RPMI8226 (cell line): ENCODE measurements at places on chromosomes 7 and 10.

- no peak for DNase-seq
Measured at GRCh38 chr7:132100981-132101380, 475.3 kb downstream of the PLXNA4 start.

DNA sequence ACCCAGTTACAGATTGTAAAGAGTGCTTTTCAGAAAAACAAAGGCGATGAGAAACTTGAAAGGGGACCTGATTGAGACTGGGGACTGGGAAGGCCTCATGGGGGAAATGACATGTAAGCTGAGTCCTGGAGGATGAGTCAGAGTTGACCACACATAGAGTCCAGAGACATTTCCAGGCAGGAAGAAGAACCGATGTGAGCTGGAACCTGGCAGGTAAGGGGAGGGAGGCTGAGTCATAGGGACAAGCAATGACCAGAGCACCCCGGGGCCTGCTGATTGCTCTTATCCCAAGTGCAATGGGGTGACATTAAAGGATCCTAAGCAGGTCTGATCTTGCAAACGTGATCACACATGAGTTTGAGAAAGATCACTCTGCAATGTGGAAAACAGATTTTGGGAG, 11.7 kb downstream of the TLL2 start:
- DNase-seq = no peak

GRCh38 chr10:76430061-76430645, 998.7 kb downstream of the LRMDA start:
- DNase-seq = no peak

DNA sequence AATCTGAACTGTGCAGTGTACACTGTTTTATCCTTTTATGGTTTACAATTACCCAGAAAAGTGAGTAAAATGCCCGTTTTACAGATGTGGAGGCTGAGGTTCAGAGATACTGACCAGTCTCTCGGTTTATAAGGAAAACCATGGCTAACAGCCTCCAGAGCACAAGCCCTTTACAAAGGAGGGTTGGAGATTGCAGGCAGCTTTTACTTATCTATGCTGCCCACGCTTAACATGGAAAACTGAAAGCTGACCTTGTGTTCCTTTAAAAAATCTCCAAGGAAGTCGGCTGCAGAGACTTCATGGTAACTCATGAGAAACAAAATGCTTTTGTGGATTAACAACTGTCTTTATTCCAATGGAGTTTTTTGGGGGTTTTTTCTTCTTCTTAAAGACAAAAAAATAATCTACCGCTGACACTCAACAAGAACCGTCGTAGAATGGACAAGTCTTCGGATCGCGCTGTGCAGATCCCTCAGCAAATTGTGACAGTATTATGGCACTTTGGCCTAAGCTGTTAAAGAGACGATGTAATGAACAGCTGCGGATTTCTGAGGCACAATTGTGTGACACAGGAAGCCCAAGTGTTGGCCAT, 654 bp upstream of the SLF2 start:
- no peak for DNase-seq

DNA sequence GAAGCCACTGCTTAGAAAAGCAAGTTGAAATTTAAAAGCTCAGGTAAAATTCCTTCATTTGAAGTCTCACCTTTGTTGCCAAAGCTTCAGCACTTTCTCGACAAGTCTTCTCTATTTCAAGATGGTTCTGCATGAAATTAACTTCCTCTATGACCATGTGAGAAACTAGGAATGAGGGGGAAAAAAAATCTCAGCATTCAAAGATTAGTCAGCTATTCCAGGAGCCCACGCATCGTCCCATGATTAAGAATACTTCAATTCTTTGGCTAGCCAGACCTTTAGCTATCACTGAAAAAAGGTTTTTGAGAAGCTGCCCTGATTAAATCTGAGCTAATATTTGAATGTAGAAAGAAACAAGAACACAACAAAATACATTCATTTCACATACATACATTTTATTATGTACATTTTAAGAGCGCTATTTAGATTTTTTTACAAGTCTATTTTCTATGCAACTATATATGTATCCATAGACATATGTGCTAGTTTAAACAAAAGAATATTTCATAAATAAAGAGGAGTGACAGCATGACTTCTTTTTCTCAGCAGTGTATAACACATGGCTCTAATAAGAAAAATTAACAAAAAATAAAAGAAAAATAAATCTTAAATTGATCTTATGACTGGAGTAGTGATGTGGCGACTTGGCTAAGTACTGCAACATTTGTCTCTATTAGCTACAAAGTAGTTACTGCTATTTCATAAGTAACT, 44.8 kb downstream of the SHTN1 start:
- DNase-seq = no peak

GRCh38 chr10:117215079-117215478, 17.8 kb downstream of the KCNK18 start:
- no peak for DNase-seq

DNA sequence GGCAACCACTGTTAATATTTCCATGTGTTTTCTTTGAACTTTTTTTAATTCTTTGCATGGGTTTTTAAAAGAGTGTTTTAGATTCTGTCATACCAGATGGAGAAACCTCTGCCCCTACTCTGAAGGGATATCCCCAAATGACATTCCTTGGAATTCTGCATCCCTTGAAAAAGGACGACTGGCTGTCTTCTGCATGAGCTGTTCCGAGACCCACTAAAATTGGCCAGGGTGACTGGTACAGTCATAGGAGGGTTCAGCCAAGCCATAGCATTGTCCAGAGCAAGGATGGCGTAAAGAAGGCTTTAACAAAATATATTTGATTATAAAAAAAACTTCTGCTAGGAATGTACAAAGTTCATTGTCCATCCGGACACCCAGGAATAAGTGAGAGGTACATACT, 952.9 kb downstream of the NRG3 start:
- DNase-seq = no peak

- no peak for DNase-seq
Measured at GRCh38 chr7:136036336-136036735, 59.2 kb upstream of the MTPN start.

DNA sequence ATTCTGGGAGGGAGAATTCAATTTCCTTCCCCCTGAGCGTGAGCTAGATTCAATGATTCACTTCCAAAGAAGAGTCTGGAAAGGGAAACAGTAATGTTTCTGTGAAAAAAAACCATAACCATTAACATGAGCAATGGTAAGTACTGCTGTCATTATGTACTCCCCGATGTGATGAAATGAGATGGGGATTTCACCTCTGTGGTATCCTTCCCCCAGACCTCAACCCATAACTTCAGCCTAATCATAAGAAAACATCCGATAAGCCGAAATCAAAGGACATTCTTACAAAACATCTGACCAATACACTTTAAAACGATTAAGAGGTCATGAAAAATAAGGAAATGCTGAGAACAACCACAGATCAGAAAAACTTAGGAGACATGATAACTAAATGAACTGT, 27.2 kb downstream of the EZH2 start:
- no peak for DNase-seq

GRCh38 chr10:1932692-1933094, 195.4 kb upstream of the ADARB2 start:
- no peak for DNase-seq

DNA sequence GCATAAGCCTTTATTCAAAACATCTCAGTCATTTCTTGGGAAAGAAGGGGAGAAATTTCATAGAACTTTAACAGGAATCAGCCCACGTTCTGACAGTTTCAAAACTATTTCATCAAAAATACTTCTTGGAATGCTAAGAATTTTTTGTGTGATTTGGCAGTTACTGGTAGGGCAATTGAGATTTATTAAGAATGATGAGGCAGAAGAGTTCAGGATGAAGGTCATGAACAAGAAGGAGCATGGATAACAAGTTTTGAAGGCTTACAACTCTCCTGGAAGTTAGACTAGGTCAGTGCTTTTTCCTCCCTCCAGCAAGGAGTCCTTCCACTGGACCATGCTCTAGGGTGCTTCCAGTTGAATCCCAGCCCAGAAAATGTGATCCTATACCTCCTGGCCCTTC, 569.9 kb downstream of the ANKRD7 start:
- DNase-seq = no peak

GRCh38 chr7:41139789-41140188, 563.1 kb downstream of the INHBA start:
- no peak for DNase-seq

DNA sequence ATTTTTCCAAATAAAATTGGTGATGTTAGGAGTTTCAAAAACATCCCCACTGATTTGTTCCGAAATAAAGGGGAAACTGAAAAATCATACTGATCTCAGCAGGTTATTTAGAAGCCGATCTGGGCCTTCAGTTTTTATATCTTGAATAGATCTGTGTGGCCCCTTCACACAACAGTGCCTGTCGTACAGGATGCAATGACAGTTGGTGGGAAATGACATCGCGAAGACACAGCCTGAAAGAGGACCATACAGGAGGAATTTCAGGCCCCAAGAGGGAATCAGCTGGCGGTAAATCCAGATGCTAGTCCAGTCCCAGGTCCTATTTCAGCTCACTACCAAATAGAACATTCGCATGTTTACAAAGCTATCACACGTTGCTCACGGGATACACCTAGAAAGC, 3.0 kb downstream of the H2BK1 start:
- DNase-seq = no peak

- no peak for DNase-seq
Measured at GRCh38 chr7:75623390-75624133, 115.2 kb downstream of the HIP1 start.

DNA sequence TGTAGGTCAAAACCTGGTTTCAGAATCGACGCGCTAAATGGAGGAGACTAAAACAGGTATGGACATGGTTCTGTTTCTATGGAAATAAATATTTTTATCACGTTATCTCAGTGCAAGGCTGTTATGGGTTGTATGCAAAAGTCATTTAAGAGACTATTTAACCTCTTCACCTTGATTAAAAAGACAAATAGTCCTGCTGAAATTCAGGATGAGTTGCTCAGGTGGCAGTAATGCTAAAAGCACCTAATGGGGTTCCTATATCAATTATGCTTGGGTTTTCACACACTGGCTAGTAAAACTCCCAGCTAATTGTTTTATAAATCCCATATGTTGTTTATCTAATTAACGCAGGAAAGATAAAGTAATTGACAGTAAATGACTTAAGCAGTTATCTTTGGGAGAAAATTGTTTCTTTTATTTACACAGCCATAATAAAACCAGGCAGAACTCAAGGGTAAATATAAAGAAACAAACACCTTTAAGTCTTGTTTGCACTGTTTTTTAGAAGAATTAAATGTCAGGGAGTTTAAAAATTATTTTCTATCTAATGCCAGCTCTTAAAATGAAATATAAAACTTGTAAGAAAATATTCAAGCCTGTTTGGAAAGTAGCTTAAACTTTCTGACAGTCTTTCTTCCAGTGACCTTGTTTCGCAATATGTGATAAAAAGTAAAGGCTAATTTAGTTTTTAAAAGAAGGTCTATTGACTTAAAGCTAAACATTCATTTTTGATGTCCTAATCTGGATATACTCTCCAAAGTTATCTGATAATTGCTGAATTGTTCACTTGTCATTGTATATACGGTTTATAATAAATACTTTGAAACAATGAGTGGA, 3.2 kb downstream of the HHEX start:
- no peak for DNase-seq

DNA sequence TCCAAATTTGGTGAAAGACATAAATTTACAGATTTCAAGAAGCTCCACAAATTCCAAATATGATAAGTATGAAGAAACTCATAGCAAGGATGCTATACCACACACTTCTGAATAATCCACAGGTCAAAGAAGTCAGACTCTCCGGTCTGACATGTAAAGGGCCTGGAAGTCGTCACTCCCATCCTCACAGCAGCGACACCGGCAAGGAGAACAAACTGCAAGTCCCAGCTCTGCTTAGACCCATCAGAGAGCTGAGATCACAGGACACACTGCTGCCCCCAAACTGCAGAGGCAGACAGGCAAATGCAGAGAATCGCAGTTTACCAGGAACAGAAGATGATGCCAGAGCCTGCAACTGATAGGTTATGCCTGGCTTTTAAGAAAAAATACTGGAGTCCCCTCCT, 62.0 kb downstream of the AMZ1 start:
- no peak for DNase-seq

DNA sequence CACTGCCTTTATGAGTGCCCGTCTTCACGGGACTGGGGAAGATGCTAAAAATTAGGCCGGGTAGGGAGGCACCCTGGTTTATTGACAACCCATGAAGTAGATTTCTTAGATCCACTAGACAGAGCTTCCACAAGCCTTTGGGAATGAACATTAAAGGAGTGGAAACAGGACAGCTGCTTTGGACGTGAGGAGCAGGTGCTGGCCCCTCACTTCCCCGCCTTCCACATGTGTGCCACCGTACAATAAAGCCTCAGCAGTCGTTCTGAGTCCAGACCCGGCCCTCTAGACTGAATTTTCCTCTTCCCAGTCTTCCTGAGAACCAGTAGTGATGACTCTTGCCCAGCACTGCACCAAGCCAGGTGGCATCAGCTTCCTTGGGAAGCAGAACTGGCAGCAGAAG, 282.4 kb downstream of the CELF2 start:
- DNase-seq = no peak

DNA sequence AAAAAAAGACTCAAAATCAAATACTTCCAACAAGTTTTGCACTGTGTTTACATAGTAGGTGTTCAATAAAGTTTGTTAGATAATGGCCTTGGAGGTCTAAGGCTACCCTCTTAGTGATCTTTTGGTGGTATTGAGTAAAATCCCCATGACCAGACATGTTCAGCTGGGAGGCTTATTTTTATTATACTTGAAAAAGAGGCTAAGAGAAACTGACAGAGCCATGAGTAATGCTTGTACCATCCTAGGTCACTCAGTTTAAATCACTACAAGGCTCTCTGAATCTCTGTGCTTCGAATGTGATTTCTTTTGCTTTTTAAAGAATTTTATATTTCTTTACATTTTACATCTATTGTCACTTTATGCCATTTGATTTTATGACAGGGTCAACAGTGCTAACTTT, 90.5 kb downstream of the TWIST1 start:
- DNase-seq = no peak

DNA sequence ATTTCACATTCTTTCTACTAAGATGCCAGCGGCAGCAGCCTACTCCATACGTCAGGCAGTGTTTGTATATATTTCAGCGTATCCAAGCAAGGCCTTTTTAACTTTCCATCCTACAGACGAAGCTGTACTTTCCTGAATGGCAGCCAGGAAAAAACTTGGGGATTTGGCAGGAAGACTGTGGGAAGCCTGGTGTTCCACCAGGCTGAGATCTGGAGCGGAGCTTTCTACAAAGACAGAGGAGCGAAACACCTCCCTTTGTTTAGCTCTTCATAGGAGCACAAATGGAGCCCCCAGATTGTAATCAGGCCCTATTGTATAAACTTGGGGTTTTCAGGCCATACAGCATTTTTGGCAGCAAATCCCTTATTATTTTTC, 143.8 kb downstream of the TES start:
- no peak for DNase-seq

DNA sequence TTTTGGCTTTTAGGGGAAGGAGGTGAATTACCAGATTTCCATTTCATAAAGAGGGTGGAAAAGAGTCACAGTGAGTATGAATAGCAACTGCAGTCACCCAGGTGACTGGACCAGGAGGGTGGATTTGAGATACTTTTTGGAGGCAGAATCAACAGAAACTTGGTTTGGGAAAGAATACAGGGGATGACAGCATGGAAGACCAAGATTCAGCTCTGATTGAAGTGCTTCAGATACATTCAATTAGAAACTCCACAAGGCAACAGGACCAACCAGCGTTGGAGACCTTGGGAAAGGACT, 83.0 kb downstream of the SGMS1 start:
- no peak for DNase-seq
